ENCODE measurements at places on chromosomes 1 and 21.

DNA sequence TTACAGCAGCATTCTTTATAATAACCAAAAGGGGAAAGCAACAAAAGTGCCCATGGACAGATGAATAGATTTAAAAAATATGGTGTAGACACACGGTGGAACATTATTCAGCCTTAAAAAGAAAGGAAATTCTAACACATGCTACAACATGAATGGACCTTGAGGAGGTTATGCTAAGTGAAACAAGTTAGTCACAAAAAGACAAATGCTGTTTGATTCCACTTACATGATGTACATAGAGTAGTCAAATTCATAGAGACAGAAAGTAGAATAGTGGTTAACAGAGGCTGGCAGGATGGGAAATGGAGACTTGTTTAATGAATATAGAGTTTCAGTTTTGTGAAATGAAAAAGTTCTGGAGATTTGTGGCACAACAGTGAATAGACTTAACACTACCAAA, 151.4 kb downstream of the CYYR1 start:
- DNase-seq, result no peak

- no peak for DNase-seq
Observed at GRCh38 chr1:189962181-189962580, 515.5 kb downstream of the BRINP3 start.

GRCh38 chr1:184487531-184488193, 100.8 kb downstream of the C1orf21 start:
- DNase-seq, result no peak

GRCh38 chr1:15799004-15799867, 8.2 kb downstream of the UQCRHL start:
- peak; percentile 4 for DNase-seq

GRCh38 chr21:31659286-31659535, 282 bp upstream of the SOD1 start:
- DNase-seq, result no peak

GRCh38 chr1:3453891-3454810, at the start of gene ARHGEF16:
ARHGEF16 (plus strand) TSS chr1:3454665; CDS start chr1:3463085, 8,420 bp downstream.
- peak; percentile 19 for DNase-seq

Measured in stimulated activated CD4-positive, alpha-beta T cell treated with anti-CD3 and anti-CD28 coated beads, Interleukin-4, amount 100 ng/mL, for 24 hours (primary cell).